Peyer's patch (tissue), 4 donors: ENCODE measurements at places on chromosomes 16 and 17. TPM values are rescaled to one million over a fixed set of nuclear protein-coding genes. Genes with fewer than 3 reads are reported as not detected.
A peak's percentile ranks its signal among the peaks of the same experiment; 100 is the strongest.

Gene NOB1
- 37.1 TPM for total RNA-seq

Gene GPR142
- 0.53 TPM for total RNA-seq

Gene SLC7A5
- 3.7 TPM for total RNA-seq

Gene VAT1L
- 0.80 TPM for total RNA-seq

DNA sequence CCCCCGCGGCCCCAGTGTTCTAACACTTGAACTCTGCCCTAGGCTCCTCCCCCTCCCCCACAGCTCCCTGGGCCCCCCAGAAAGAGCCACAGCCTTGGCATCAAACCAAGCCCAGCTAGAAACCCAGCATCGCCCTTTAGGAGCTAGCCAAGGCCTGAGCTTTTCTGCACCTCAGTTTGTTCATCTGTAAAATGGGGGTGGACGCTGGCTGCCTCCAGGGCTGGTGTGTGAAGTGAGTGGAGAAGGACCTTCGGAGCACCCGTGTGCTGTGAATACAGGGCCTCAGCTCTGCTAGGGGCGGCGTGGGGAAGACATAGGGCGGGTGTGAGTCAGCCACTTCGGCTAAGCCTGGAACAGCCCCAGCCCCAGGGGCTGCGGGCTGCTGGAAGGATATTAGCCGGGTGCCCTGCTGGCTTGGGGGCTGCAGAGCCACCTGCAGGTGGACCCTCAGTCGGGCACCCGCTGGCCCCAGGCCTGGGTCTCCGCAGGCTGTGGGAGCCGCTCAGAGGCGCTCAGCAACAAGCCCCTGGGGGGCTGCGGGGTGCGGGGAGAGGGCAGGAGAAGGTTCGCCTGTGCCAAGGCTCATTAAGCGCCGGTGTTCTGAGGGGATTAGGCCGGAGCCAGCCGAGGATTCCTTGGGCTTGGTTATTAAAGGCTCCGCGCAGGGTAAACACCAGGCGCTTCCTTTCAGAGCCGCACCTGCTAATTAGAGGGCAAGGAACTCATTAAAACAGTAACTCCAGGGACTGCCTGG, 217.0 kb upstream of the CIBAR2 start:
- peak; percentile 66 for DNase-seq

DNA sequence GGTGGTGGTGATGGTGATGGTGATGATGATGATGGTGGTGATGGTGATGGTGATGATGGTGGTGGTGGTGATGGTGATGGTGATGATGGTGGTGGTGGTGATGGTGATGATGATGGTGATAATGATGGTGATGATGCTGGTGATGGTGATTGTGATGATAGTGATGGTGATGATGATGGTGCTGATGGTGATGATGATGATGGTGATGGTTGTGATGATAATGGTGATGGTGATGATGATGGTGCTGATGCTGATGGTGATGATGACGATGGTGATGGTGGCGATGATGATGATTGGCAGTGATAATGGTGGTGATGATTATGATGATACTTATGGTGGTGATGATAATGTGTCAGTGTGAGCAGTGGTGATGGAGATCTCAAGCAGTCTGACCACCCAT, 90.8 kb upstream of the FOXF1 start:
- no peak for DNase-seq

GRCh38 chr16:50390914-50391716, 22.3 kb upstream of the BRD7 start:
- DNase-seq = no peak

DNA sequence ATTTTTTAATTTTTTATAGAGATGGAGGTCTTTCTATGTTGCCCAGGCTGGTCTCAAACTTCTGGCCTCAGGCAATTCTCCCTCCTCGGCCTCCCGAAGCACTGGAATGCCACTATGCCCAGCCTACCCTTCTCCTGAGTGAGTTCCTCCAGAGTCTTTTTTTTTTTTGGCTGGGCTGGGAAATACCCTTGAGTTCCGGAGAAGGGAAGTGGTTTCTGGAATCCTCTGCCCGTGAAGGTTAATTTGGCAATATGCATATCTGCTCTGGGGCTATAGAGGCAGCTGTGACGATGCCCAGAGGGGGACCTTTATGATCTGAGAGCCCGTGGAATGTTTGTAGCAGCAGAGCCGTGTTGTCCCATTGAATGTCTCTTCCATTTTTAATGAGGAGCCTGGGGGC, 217.5 kb downstream of the RBFOX1 start:
- no peak for DNase-seq
